ENCODE measurements at places on chromosomes 6 and 20. TPM values are rescaled to one million over a fixed set of nuclear protein-coding genes. Genes with fewer than 3 reads are reported as not detected.
A peak's percentile ranks its signal among the peaks of the same experiment; 100 is the strongest.

The PRRT1 gene
- 0.29 TPM for total RNA-seq

The TAAR8 gene
- not detected for total RNA-seq

The NKX2-2 gene
- not detected for total RNA-seq

The GABRR1 gene
- not detected for total RNA-seq

The BHLHE23 gene
- not detected for total RNA-seq

- H3K36me3 ChIP-seq, result no peaks in the 10 kb centered on the region
- H3K4me3 ChIP-seq, result no peak overlapping the region
- DNase-seq, result no peak
- H3K27ac ChIP-seq, result no peak overlapping the region
Observed at GRCh38 chr6:16438718-16439591, 200.6 kb downstream of the GMPR start.

DNA sequence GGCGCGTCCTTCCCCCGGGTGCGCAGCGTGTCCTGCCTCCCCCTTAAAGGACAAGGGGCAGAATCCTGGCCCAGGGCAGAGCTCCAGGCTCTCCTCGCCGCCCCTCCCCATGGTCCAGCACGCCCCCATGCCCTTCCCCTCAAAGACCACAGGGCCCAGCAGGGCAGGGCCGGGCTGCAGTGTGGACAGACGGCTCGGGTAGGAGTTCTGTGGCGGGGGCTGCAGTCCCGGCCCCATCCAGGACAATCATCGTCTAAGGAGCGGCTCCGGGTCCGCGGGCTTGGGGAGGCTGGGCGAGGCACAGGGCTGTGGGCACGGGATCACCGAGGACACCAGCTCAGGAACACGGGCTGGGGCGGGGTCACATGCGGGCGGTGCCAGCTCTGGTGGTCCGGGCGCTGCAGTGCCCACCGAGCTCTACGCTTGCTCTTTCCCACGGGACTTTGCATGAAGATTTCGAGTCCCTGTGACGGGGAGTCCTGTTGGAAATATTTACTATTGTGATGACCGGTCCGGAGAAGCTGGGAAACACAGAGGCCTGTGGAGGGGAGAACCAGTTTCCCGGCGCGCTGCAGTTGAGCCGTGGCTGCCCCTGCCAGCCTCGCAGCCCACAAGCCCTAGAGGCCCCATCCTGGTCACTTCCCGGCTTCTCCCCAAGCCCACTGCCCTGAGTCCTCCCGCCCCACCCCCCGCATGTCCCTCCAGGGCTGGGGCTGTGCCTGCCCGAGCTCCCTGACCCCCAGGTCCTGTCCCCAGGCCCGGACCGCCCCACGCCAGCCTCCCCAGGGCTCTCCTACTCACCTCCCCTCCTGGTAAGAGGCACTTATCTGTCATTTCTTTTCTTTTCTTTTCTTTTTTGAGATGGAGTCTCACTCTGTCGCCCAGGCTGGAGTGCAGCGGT, 20.6 kb downstream of the SLC17A9 start:
- H3K36me3 ChIP-seq, result no peaks in the 10 kb centered on the region
- no peaks in the 10 kb centered on the region for H3K27me3 ChIP-seq
- no peak for DNase-seq
- no peak overlapping the region for H3K4me3 ChIP-seq
- no peak overlapping the region for H3K27ac ChIP-seq

DNA sequence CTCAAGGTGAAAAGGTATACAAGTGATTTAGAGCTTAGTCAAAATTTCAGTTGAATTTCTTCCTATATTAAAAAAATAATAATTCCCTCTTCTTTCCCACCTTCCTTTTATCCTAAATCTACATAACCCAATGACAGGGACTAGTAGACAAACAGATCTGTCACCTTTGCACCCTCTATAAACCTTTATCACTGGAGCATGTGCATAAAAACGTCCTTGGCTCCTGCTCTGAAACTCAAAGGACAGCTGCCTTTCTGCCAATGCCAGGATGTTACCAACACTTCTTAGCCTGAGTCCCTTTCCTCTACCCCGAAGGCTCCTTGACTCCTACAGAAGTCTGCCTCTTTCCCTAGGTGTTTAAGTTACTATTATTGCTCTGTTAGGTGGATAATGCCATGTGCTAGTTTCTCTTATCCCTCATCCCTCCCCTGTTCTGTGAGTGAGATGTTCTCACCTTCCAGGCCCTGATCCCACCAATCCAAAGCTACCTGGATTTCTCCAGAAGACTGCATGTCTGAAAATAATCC, 4.3 kb downstream of the CLVS2 start:
- no peak overlapping the region for H3K27ac ChIP-seq
- no peaks in the 10 kb centered on the region for H3K27me3 ChIP-seq
- H3K4me1 ChIP-seq, result no peaks in the 10 kb centered on the region
- no peaks in the 10 kb centered on the region for H3K36me3 ChIP-seq

DNA sequence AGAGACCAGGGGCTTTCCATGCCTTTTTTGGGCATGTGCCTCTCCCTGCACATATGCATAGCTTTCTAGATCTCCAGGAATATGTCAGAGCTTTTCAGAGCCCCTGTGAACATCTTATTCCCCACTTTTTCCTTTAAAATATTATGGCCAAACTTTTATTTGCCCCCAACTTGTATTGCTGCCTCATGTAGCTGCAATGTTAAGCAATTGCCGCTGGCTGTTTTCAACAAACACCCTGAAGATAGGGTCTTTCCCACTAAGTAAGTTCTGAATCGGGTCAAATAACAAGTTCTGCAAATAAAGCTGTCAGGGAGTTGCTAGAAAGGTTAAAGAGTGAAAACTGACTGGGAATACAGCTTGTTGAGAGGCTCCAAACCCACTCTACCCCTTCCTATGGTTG, 42.3 kb downstream of the EBF4 start:
- H3K4me1 ChIP-seq, result no peaks in the 10 kb centered on the region
- no peaks in the 10 kb centered on the region for H3K27me3 ChIP-seq
- no peak overlapping the region for H3K4me3 ChIP-seq
- H3K36me3 ChIP-seq, result no peaks in the 10 kb centered on the region
- no peak overlapping the region for H3K27ac ChIP-seq

DNA sequence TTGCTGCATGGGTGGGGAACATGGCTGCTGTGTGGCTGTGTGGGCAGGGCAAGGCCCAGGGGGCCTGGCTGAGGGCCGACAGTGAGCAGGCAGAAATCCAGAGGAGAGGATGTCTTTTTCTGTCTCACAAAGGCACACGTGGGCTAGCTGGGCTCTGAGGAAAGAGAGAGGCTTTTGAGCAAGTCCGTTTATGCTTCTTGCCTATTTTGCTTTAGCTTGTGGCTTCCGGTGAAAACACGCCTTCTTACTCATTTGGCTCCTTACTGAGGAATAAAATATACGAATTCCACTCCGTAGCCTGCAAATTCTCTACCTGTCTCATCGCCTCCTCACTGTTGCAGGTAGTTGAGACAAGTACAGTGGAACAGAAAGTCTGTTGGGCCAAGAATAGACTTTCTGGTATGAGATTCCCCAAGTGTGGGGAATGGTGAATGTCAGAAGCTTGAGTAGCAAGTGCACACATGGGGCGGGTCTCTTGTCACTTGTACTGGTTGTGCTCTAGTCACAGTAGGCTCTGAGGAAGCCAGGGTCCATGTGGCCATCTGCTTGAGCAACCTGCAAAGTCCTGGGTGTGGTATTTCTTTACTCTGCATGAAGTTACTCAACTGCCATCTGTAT, 28.4 kb downstream of the WRNIP1 start:
- no peak overlapping the region for H3K4me3 ChIP-seq
- H3K27me3 ChIP-seq, result no peaks in the 10 kb centered on the region
- no peaks in the 10 kb centered on the region for H3K36me3 ChIP-seq

DNA sequence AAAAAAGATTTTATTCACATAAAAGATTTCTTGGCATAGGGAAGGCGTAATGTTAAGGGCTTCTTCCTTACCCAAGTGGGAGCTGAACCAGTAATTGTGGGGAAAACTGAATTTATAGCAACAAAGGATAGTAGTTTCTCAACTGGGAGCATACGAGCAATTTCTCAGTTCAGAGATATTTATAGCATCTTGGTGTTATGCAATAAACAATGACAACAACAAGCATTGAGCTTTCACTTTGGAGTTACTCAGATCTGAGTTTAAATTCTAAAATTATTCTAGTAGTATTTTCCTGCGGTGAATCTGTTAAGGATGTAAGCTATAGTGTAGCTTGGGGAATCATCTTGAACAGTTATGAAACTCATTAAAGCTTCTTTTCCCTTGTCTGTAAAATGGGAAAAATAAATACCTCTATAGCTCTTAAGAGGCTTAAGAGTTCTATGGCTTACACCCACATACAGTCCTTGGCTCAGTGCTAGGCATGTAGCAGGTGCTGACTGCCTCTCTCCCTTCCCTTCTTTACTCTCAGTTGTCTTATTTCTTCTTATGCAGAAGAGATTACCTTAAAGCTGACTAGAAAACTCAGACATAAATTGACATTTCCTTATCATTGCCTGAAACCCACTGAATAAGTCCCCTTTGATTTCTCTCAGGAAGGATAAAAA, 58.8 kb downstream of the SAMD5 start:
- no peaks in the 10 kb centered on the region for H3K27me3 ChIP-seq
- H3K36me3 ChIP-seq, result no peaks in the 10 kb centered on the region
- no peak overlapping the region for H3K27ac ChIP-seq
- no peaks in the 10 kb centered on the region for H3K4me1 ChIP-seq

- H3K4me1 ChIP-seq, result peaks cover 27% of the 10 kb centered on the region
- DNase-seq, result no peak
- H3K36me3 ChIP-seq, result no peaks in the 10 kb centered on the region
- no peak overlapping the region for H3K4me3 ChIP-seq
- H3K27me3 ChIP-seq, result no peaks in the 10 kb centered on the region
Observed at GRCh38 chr6:108715832-108716231, 132.4 kb upstream of the ARMC2 start.

- H3K4me1 ChIP-seq, result no peaks in the 10 kb centered on the region
- no peak overlapping the region for H3K4me3 ChIP-seq
- H3K27ac ChIP-seq, result peak overlapping the region; percentile 52
Observed at GRCh38 chr6:170144571-170145271, 146.2 kb downstream of the DLL1 start.

DNA sequence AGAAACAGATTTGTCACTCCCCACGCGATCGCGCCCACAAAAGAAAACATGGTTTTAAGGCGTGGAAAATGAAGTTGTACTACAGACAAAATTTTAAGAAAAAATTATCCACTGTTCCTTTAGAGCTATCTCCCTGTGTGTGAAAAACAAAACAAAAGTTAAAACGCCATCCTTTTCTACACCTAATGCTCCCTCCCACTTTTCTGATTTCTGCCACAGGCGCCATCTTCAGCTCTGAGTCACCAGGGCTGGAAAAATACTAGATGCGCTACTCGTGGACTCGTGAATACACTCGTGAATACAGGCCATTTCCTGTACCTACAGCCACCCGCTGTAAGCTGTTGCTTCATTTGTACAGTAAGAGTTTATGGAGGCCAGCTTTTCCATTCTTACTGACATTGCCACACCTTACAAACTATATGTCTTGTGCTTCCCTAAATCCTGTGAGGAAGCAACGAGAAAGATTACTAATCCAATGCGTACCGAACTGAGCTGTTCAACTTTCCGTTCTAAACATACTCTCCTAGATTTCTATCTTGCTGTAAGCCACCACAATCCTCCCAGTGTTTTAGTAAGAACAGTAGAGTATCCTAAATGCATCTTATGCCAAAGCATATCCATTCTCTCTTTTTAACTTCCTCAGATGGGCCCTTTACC, 773 bp upstream of the AHI1 start:
- peak overlapping the region; percentile 83 for H3K4me3 ChIP-seq
- peak; percentile 59 for DNase-seq
- H3K4me1 ChIP-seq, result no peaks in the 10 kb centered on the region
- H3K27ac ChIP-seq, result peak overlapping the region; percentile 99
- no peaks in the 10 kb centered on the region for H3K27me3 ChIP-seq

- H3K27me3 ChIP-seq, result no peaks in the 10 kb centered on the region
- no peaks in the 10 kb centered on the region for H3K36me3 ChIP-seq
- no peak overlapping the region for H3K27ac ChIP-seq
- no peak overlapping the region for H3K4me3 ChIP-seq
Observed at GRCh38 chr6:22444330-22444729, 125.0 kb upstream of the HDGFL1 start.

DNA sequence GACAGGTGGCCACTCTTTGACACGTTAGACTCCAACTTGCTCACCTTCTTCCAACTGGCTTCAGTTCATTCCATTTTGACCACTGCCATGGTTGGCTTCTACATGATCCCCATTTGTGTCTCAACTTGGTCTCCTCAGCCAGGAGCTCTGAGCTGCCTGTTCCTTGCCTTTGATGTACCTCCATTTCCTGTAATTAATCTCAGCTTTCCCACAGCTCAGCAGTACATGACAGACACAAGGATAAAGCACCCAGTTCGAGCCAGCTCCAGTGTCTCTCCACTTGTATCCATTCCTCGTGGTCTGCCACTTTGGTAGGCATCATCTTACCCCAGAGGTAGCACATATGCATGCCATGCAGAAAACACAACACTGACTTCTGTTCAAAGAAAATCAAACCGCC, 161.0 kb downstream of the TSHZ2 start:
- H3K4me1 ChIP-seq, result no peaks in the 10 kb centered on the region
- H3K4me3 ChIP-seq, result no peak overlapping the region
- no peak overlapping the region for H3K27ac ChIP-seq
- no peaks in the 10 kb centered on the region for H3K27me3 ChIP-seq
- no peaks in the 10 kb centered on the region for H3K36me3 ChIP-seq
- no peak for DNase-seq

DNA sequence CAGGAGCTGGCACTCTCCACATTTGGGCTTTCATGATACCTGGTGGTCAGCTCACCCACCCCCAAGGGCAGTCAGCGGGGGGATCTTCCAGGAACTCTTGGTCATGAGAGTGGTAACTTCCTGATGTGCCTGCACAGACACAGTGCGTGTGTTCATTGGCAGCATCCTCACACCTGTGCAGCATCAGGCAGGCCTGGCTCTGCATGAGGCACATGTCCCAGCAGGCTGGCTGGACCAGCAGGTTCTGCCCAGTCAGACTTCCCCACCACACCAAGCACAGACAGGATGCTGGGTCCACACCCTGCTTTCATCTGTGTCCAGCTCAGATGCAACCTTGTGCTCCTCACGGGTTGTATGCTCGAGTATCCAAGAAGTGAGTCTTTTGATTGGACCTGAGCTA, 15.7 kb upstream of the UNC93A start:
- no peaks in the 10 kb centered on the region for H3K36me3 ChIP-seq
- H3K27me3 ChIP-seq, result no peaks in the 10 kb centered on the region
- H3K4me3 ChIP-seq, result no peak overlapping the region
- no peak for DNase-seq
- H3K27ac ChIP-seq, result no peak overlapping the region

GRCh38 chr20:17783671-17784070, 83.9 kb downstream of the BANF2 start:
- no peaks in the 10 kb centered on the region for H3K27me3 ChIP-seq
- H3K27ac ChIP-seq, result no peak overlapping the region
- DNase-seq, result no peak

DNA sequence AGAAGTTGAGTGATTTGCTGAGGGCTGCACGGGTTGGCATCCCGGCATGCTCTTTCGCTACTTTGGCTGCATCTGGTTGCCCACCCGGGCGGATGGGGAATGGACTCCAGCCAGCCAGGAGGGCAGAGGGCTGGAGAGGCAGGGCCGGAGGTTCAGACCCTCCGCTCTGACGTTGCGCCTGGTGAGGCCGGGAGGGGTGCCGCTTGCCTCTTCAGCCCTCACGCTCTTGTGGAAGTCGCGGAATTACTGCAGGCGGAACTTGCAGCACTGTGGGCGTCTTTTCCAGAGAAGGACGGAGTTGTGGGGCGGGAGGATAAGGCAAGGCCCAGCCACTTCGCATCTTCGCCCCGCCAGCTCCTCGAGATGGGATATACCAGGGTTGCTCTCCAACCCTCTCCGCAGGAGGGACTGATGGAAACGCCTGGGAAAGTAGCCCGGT, 656 bp downstream of the RTEL1 start:
- peak overlapping the region; percentile 81 for H3K27ac ChIP-seq
- peak overlapping the region; percentile 94 for H3K4me3 ChIP-seq
- no peak for DNase-seq
- H3K27me3 ChIP-seq, result no peaks in the 10 kb centered on the region
- H3K36me3 ChIP-seq, result peaks cover 3% of the 10 kb centered on the region
